PC-9 (cell line): ENCODE measurements at places on chromosomes 4 and X. TPM values are rescaled to one million over a fixed set of nuclear protein-coding genes. Genes with fewer than 3 reads are reported as not detected.

Gene VEGFC
- 8.7 and 8.8 TPM in 2 replicates for total RNA-seq

Gene TXK
- 1.4 and 2.6 TPM in 2 replicates for total RNA-seq

Gene SPP1
- 212 and 249 TPM in 2 replicates for total RNA-seq

Gene BGN
- 0.33 and 0.70 TPM in 2 replicates for total RNA-seq

Gene CABS1
- total RNA-seq, result not detected in 2 replicates

Gene CSAG1
- total RNA-seq, result 33.2 and 36.5 TPM in 2 replicates
